Hippocampal formation (tissue), 2 donors: ENCODE measurements at places on chromosomes 1 and 21.

DNA sequence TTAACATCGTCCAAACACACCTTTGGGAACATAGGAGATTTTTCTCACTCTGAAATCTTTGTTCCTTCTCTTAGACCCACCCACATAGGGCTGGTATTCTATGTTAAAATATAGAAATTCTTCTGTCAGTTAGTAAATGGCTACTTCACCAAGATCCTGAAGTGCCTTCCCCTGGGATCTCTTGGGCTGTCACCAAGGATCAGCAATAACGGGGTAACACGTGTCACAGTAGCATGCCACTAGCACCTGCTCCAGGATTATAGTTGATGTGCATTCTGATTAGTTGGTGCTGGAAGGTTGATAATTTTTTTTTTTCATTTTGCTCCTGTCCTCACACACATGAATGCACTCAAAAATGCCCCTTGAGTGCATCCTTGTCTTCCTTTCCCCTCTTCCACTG, 298.7 kb downstream of the NTNG1 start:
- DNase-seq, result no peak

DNA sequence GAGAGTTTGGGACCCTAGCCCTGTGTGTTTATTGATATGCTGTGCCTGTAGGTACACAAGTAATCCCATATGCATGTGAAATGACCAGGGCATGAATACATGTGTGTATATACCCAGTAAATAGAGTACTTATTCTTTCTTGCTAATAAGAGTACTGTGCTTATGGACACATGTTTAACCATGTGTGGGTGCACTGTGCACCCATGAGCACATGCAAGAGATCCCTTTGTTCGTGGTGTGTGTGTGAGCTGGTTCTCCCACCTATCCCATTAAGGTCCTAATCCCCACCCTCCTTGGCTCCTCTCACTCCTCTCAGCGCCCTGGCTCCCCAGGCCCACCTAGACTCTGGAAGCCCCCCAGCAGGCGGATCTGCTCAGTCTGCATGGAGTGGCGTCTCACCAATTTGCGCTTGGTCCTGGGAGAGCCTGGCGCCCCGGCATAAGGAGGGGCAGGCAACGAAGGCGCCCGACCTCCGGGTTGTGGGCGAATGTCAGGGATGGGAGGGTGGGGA, 2.2 kb upstream of the LIX1L start:
- DNase-seq, result no peak

- DNase-seq, result no peak
Measured at GRCh38 chr1:200959411-200959921, 64.0 kb downstream of the KIF21B start.

DNA sequence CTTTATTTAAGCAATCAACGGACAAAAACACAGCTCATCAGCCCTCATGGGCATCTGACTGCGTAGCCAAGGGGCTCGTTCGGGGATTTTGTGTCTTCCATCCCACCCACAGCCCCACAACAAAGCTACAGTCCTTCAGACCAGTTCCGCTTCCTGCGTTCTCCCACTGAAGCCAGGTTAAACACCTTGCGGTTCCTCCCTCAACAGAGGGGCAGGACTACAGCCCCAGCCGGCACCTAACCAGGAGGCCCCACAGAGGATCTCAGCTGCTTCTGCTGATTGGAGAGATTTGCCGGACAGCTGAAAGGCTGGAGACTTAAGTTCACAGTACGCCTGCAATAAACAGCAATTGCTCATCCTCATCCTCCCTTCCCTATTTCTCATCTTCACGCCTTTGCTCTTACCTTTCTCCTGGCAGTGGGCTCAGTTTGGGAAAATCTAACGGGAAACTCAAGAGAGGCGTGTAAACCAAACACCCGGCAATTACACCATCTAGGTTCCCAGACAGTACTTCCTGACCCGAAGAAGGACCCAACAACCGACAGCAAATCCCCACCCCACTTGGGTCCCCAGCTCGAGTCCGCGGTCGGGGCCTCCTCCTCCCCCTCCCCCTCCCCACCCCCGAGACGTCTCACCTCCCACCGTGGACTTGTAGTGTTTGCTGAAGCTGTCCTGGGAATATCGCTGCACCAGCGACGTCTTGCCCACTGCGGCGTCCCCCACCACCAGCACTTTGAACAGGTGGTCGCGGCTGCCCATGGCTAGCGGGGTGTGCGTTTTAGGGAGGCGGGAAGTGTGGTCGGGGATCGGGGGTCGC, 876 bp downstream of the RAB29 start:
- DNase-seq, result no peak

- no peak for DNase-seq
Measured at GRCh38 chr1:50967416-50968157, 2.5 kb upstream of the CDKN2C start.

DNA sequence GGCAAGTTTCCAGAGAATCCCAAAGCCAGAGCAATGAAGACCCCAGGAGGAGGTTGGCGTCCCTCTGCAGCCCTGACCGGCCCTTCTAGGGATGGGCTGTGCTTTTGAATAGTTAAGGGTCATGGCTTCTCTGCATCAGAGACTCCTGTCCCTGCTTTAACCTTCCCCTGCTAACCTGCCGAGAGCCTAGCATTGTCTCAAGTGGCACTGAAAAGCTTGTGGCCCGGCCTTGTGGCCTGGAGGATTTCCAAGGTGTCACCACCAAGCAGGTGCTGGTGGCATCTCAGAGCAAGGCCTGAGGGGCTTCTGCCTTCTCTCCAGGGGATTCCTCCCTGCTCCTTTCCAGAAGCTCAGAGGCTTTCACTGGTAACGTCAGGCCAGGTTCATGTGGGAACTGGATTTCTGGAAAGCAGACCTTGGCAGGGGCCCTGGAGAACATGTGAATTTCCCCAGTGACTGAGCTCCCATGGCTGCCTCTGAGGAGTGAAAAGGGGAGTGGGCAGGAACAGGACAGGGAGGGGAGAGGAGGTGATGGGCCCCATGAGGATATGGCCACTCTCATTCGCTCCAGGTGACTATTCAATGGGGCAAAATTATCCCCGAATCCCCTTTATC, 409.9 kb downstream of the PTPRU start:
- DNase-seq, result no peak

DNA sequence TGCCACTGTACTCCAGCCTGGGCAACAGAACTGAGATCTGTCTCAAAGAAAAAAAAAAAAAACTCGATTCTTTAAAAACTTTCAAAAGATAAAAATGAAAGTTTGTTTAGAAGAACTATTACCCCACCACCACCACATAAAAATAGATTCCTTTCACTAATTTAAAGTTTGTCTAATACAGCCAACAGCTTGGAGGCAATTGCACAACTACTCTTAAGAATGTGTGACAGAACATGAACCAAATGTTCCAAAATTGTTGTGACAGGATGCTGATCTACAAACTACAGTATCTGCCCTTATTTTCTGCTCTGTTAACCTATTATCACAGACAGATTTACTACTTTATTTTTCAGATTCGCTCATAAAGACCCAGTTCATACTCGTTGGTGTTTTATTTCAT, 5.5 kb upstream of the TGFBR3 start:
- no peak for DNase-seq

- no peak for DNase-seq
Measured at GRCh38 chr21:45132841-45133573, 58.6 kb downstream of the ADARB1 start.

- DNase-seq, result no peak
Measured at GRCh38 chr1:76170513-76170912, 96.0 kb downstream of the ST6GALNAC3 start.

DNA sequence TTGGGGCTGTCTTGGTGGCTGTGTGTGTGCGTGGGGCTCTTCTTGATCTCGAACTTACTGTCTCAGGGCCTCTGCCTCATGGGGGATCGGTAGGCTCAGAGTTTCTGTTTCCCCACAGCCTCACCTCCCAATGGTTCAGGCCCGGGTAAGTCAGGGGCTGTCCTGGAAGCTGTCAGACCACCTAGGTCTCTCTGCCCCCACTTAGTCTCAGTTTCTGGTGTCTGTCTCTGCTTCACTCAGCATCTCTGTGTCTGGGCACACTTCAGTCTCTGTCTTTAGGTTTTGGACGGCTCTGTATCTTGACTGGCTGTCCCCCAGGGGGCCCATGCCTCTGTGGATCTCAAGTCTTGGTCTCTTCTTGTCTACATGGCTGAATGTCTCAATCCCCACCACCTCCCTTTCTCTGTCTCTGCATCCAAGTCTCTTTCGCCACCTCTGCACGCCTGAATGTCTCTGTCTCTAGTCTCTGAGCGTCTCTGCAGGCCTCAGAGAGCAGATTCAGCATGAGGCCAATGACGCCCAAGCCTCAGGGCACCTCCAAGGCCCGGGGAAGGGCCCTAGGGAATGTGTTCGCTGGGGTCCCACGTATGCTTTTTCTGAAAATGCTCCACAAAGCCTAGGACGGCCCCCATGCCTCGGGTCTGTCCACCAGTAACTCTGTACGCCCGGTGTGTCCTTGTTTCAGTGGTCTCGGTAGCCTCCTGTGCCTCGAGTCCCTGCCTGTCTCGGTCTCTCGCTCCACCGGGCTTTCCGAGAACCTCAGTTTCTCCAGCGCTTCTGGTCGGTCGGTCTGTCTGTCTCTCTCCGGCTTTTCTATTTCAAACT, 818 bp downstream of the FHL3 start:
- DNase-seq, result no peak

- no peak for DNase-seq
Measured at GRCh38 chr1:2956576-2956975, 64.7 kb upstream of the ACTRT2 start.

DNA sequence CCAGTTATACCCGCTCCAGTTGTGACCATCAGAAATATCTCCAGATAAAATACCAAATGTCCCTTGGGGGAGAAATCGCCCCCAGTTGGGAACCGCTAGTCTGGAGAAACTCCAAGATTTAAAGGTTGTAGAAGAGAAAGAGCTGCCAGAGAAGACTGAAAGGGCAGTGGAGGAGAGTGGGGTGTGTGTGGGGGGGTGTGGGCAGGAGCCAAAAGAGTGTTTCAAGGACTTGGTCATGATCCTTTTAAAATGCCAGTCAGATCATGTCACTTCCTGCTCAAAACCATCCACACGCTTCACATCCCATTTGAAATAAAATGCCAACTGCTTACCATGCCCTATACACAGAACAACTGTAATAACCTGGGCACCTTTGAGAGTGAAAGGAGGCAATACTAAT, 3.4 kb upstream of the HEYL start:
- no peak for DNase-seq

GRCh38 chr1:245579881-245580280, 425.1 kb downstream of the KIF26B start:
- no peak for DNase-seq

DNA sequence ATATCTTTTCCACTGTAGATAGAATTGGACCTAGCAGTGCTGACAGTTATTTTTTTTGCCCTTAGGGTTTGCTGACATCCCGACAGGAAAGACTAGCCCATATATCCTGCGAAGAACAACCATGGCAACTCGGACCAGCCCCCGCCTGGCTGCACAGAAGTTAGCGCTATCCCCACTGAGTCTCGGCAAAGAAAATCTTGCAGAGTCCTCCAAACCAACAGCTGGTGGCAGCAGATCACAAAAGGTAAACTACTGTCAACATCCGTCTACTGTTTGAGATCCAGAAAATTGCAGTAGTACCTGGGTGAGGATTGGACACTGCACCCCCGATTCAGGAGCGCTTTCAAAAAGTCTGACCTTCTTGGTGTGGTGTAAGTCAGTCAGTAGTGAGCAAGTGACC, 55.8 kb downstream of the CENPF start:
- no peak for DNase-seq

DNA sequence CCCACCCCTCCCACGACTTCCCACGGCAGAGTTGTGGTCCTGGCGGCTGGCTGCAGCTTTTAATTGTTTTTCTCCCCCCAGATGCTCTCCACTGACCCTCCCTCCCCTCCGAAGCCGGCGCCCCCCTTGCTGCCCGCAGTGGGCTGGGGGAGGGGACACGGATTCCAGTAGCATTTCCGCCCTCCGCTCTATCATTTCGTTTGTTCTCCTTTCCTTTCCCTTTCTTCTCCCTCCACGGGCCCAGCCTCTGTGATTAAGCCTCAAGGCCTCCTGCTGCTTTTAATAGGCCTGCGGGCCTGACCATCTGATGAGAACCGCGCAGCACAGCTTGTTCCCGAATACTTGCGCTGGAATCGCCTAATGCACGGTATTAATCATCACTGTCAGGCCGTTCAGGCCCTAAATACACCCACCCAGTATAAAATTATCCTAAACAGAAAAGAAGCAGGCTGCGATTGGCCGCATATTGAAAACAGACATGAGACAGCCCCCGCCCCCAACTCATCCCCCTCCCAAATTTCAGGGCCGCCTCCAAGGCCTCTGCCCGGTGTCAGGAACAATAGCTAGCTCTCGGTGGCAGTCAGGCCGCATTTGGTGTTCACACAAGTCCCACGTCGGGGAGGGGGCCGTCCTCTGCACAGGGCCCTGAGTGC, 102.0 kb upstream of the ARHGEF16 start:
- DNase-seq, result no peak

GRCh38 chr21:45570071-45570470, 27.8 kb upstream of the SLC19A1 start:
- no peak for DNase-seq
